ENCODE measurements at places on chromosomes 4 and X. TPM values are rescaled to one million over a fixed set of nuclear protein-coding genes. Genes with fewer than 3 reads are reported as not detected.

Gene GPC3
- 266 TPM for total RNA-seq

Gene SMPX
- 2.9 TPM for total RNA-seq

Gene CAPN6
- 5.2 TPM for total RNA-seq

Gene KLKB1
- total RNA-seq: not detected

Gene NLRP2B
- not detected for total RNA-seq

Gene ARMCX2
- not detected for total RNA-seq

DNA sequence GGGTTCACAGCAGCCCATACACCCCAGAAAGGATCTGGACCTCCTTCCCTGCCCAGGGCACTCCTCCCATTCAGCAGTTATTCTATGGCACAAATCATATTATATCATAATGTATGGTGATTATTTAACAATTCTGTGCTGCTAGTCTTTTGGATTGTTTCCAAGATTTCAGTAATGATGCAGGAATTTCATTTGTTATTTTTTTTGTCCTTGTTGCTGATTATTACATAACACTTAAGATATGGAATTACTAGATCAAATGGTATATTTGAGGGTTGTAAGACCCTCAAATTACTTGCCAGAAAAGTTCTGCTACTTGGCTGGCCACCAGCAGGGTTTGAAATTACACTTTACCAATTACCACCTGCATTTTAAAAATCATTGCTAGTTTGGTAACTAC, 36.4 kb downstream of the QDPR start:
- H3K27ac ChIP-seq: no peak overlapping the region
- DNase-seq: no peak
- H3K27me3 ChIP-seq: no peaks in the 10 kb centered on the region
- no peak overlapping the region for H3K4me3 ChIP-seq

DNA sequence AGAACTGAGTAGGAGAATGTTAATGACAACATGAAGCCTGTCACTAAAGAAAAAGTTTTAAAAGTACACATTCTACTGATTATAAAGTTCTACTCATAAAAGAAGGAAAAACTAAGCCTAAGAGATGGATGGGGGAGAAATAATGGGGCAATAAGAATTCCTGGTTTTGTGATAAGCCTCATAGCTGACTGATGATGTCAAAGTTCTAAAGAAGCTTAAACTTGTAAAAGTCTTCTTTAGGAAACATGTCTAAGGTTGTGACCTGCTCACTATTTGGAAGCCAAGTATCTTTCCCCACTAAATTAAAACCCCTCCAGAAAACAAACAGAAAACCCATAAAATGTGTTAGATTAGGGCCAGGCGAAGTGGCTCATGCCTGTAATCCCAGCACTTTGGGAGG, 232.9 kb upstream of the GIMD1 start:
- H3K4me3 ChIP-seq: no peak overlapping the region
- peaks cover 35% of the 10 kb centered on the region for H3K4me1 ChIP-seq
- DNase-seq: peak; percentile 35
- H3K36me3 ChIP-seq: no peaks in the 10 kb centered on the region

GRCh38 chr4:152919826-152920225, 16.3 kb upstream of the FHDC1 start:
- H3K27ac ChIP-seq: no peak overlapping the region
- DNase-seq: no peak
- H3K36me3 ChIP-seq: no peaks in the 10 kb centered on the region
- no peak overlapping the region for H3K4me3 ChIP-seq

- no peaks in the 10 kb centered on the region for H3K4me1 ChIP-seq
- no peak for DNase-seq
- H3K27me3 ChIP-seq: no peaks in the 10 kb centered on the region
- no peaks in the 10 kb centered on the region for H3K36me3 ChIP-seq
- no peak overlapping the region for H3K27ac ChIP-seq
These were observed 74.1 kb downstream of the TAB3 start for GRCh38 chrX:30814978-30815377.

- DNase-seq: no peak
- no peaks in the 10 kb centered on the region for H3K27me3 ChIP-seq
- H3K27ac ChIP-seq: no peak overlapping the region
- no peaks in the 10 kb centered on the region for H3K4me1 ChIP-seq
- H3K4me3 ChIP-seq: no peak overlapping the region
- H3K36me3 ChIP-seq: no peaks in the 10 kb centered on the region
These were observed 152.1 kb upstream of the DGKK start for GRCh38 chrX:50622751-50623150.

GRCh38 chr4:135191596-135191995, 990.0 kb upstream of the PABPC4L start:
- H3K36me3 ChIP-seq: no peaks in the 10 kb centered on the region
- no peak overlapping the region for H3K27ac ChIP-seq
- no peaks in the 10 kb centered on the region for H3K27me3 ChIP-seq

GRCh38 chrX:65667503-65668376, at the start of gene MSN:
Gene MSN, plus strand, starts transcription at chrX:65667654. Its CDS starts 188 bp downstream, at chrX:65667842.
- no peaks in the 10 kb centered on the region for H3K4me1 ChIP-seq
- DNase-seq: no peak
- H3K27ac ChIP-seq: no peak within 1 kb of the TSS
- H3K27me3 ChIP-seq: no peaks in the 10 kb centered on the region

GRCh38 chr4:107856901-107857300, 32.2 kb downstream of the SGMS2 start:
- H3K4me3 ChIP-seq: no peak overlapping the region
- no peak overlapping the region for H3K27ac ChIP-seq
- no peaks in the 10 kb centered on the region for H3K27me3 ChIP-seq
- H3K36me3 ChIP-seq: no peaks in the 10 kb centered on the region
- no peak for DNase-seq

DNA sequence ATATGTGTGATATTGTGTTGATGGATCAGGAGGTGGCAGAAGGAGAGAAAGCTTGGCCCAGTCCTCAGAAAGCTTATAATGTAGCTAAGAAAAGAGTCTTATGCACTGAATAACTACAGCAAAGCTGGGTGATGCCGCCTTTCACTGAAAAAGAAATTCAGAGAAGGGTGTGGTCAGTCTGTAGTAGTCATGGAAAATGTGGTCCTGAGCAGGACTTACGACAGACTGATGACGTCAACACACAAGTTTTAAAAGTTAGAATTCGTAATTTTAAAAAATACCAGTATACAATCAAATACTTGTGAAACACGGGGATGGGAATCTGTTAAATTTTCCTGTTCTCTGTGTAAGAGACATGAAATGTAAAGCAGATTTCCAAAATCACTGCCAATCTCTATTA, 87.0 kb upstream of the RAPGEF2 start:
- no peaks in the 10 kb centered on the region for H3K4me1 ChIP-seq
- no peak overlapping the region for H3K4me3 ChIP-seq
- DNase-seq: no peak
- no peaks in the 10 kb centered on the region for H3K27me3 ChIP-seq
- H3K27ac ChIP-seq: no peak overlapping the region
